Activated T-helper 1 cell treated with anti-CD3 and anti-CD28 coated beads, Interleukin-2, amount 50 U/mL, for 16 hours (primary cell): ENCODE measurements at places on chromosomes 7 and 10.

DNA sequence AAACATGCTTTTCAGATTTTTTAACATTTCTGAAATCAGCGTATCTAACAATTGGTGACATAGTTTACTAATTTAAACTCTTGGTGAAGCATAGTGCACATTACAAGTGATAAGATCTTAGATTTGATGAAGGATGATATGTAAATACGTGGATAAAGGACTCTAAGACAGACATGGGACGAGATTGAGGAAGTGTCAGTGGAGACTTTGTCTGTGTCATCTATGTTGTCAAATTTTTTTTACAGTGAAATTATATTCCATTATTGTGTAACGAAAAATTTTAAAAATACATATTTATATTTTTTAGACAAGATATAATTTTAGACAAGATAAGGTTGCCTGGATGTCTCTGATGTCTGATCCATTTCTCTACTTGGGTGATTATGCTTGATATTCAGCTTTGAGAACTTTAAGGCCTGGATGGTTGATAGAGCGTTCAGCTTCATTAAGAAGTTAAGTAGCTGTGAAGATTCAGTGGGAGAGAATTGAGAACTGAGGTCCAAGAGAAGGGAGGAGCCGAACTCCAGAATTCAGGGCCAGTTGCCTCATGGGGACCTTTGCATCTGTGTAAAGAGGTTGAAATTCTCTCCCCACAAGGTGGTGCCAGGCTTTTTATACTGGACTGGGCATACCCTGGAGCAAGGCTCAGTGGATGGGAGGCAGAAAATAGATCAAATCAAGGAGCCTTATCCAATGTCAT, 62.7 kb downstream of the KAT6B start:
- DNase-seq = no peak

DNA sequence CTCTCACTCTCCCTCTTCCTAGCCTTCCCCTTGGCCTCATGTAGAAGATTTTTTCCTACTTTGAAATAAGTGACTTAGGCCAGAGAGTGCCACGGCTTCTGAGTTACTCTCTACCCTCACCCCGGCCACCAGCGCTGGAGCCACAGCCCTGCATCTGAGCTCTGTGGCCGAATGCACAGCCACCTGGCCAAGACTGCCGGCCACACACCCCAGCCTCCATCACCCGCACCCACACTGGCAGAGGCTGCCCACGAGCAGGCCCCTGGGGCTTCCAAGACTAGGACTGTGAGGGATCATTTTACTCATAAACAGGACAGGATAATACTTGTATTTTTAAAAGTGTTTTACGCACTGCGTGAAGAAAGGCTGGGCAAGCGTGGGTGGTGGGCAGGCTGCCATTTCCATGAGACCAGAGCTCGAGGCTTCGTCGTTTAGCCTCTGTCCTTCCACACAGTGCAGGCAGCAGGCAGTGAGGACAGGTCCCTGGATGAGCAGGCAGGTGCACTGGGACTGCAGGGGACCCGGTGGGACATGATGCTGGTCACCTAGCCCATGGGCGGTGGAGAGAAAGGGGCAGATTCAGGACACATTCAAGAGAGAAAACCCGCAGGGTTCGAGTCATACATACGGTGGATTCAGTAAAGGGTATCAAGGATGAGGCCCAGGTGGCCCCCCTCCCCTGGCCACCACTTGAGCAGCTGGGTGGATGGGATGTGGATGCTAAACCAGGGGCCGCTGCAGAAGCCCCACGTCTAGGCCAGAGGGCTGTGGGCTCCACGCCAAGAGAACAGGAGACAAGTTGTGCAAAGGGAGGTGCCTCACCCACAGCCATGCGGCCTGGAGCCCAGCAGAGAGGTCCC, 35.5 kb upstream of the RNF32 start:
- no peak for DNase-seq

DNA sequence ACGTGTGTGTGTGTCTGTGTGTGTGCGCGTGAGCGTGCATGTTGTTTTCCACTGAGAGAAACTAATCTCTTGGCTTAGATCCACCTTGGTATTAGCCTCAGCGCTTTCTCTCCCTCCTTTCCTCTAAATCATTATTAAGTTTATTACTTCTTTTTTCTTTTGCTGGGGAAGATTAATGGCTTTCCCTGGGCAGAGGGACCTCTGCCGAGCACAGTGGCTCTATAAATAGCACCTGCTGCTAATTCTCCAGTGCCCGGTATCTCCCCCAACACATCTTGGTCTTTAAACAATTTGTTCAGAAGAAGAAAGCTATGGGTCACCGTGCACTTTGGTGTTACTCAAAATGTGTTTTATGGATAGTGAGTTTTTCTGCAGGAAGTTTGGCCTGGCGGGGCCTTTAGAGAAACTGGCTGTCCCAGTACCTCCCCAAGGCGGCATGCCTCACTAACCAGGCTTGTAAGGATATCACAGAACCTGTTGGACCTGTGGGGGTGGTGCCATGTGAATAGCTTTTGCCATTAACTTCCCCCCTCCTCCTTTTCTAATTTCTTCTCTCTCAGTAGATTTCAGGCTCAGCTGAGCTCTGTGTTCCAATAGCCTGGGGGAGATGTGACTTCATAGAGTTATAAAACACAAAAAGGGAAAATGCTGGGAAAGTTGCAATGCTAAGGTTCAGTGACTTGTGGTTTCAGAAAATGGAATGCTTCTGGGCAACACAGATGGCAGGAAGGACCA, 70.1 kb upstream of the RAB11FIP2 start:
- no peak for DNase-seq

DNA sequence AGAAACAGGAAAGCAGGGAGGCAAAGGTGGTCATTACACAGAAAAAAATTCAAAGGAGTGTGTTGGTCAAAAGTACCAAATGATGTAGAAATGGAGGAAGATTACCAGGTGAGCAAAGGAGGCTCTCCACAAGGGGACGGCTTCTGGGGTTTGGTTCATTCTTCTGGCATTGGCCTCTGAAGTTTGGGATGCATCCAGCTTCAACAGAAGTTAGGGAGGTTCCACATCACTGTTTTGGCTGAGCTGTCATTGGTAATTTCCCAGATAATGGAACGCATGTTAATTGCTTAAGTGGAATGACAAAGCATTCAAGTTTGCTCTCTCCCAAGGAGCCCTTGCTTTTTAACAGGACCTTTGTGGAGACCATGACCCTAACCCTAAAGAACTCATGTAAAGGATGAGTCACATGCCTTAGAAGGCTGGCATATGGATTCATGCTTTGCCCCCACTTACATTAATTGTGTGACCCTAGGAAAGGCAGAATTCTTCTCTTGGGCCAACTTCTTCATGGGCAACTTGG, 398.6 kb downstream of the GPAM start:
- DNase-seq = no peak

DNA sequence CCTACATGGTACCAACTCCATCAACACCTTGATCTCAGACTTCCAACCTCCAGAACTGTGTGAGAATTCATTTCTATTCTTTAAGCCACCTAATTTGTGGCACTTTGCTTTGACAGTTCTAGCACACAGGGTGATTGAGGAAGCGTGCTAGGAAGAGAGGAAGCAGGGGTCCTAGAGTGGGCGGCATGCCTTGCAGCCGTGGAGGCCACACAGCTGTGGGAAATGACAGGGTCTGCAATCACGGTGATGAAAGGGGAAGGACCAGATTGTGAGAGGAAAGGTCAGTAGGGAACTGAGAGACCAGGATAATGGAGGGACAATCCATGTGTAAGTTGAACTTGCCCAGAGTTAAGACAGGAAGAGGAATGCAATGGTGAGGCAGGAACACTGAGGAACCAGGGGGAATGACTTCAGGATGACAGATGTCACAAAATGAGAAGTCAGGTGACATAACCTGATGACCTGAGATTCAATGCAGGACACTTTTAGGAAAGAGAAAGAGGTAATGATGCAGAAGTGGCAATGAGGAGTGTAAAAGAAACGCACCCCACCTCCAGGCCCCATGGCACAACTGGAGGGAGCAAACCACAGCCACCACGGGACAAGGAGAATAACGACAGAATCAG, 87.3 kb upstream of the PIK3CG start:
- no peak for DNase-seq

DNA sequence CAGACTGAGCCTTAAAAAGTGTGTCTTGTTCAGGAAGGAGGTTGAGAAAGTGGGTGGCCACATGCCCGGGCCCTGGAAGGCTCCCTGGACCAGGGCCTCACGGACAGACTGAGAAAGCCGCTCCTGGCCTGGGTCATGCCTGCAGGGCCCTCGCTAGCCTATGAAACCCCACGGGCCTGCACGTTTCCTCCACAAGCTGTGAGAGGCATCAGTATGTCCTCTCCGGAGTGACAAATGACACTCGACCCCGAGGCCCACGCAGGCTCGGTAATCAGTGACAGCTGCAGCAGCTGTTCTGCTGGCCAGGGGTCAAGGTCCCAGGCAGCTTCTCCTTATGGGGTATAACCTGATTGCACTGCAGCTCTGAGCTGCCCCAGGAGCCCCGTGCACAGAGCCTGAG, 47.6 kb downstream of the ASB13 start:
- no peak for DNase-seq

GRCh38 chr7:48427671-48428070, 256.4 kb downstream of the ABCA13 start:
- no peak for DNase-seq

DNA sequence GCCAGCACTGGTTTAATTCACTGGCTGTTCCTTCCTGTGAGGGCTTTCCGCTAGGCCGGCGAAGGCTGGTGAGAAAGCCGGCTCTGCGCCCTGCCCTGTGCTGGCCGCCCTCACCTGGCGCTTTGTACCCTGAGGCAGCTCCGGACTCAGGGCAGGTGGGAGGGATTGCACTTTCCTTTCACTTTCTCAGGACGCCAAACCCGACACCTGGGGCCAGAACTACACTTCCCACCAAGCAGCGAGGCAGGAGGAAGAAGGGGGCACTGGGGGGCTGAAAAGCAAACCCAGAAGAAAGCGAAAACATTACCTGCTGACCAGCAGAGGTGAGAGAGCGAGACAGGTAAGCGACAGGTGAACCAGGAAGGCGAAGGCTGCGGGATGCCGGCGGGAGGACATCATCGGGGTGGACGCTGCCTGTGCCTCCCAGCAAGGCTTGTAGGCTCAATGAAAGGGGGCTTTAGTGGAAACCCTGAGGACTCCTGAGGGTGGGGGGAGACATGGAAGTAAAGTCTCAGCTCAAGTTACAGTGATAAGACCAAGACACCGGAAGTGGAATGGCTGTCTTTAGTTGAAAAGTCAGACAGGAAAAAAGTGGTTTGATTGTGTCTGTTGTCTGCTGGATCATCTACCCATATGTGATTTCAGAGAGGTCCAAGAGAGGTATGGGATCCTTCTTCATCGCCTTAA, at the start of gene RAB19:
RAB19 (plus strand) TSS at position 181 of the 687 bp plus-strand sequence. CDS start 3,589 bp downstream, outside the sequence.
- DNase-seq = peak; percentile 23

GRCh38 chr7:157368955-157369354, 32.2 kb downstream of the DNAJB6 start:
- no peak for DNase-seq

DNA sequence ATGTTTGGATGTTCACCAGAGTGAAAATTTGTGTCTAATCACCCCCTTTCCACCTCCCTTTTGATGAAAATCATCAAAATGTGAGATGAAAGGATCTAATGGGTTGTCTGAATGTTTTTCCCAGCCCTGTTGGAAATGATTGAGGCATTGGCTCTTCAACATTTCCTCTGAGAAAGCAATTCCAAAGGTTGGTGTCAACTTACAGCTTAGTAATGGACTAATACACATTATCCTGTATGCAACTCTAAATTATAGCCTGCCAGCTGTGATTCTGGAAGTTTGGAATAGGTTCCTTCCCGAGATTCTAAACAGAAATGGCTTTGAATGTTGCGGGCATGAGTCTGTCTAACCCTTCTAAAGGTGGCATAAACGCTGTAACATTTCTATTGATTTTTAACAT, 152.9 kb downstream of the DYNC1I1 start:
- no peak for DNase-seq

DNA sequence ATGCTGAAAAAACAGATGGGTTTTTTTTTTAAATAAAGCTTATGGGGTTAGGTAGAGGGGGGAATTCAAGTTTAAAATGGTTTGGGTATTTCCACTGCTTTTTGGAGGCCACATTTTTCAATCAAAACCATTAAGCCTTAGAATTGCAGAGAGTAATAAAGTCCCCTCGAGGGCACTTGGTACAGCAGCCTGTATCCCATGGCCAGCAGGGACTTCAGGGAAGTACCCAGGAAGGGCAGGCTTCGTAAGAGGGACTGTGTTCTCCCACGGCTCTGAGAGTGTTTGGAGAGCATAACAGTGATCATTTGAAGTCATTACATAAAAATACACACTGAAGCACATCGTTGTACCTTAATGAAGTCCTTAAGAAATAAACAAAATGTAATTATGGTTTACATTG, 432.7 kb downstream of the DPP6 start:
- no peak for DNase-seq

GRCh38 chr10:105112862-105113261, 471.8 kb downstream of the SORCS3 start:
- no peak for DNase-seq

DNA sequence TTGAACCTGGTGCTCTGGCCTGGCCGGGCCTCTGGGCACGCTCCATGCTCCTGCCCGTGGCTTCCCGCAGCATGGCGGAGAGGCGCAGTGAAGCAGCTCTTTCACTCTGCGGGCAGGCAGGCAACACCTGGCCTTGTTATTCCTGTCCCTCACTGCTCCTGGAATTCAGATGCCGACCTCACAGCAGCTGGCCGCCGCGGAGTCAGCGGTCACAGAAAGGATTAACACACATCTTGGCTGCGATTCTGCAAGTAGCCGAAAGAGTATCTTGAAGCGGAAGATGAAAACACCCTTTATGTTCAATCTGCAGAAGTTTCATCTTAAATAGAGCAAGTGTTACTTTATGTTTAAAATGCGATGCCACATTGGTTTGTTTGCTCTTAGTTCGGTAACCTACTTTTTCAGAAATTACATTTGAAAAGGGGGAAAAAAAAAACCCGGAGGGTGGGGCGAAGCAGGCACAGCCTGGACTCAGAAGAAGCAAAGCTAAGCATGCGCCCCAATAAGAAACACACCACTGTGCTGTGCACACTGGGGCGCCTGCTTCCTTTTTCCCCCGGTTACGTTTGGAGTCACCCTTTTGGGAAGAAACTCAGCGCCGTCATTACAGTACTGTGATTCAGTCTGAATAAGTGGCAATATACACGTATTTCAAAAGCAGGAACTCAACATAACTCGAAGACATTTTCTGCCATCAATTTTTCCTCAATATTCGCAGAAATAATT, 42.3 kb downstream of the BRI3 start:
- no peak for DNase-seq

GRCh38 chr10:3606309-3606708, 178.7 kb downstream of the KLF6 start:
- DNase-seq = no peak

DNA sequence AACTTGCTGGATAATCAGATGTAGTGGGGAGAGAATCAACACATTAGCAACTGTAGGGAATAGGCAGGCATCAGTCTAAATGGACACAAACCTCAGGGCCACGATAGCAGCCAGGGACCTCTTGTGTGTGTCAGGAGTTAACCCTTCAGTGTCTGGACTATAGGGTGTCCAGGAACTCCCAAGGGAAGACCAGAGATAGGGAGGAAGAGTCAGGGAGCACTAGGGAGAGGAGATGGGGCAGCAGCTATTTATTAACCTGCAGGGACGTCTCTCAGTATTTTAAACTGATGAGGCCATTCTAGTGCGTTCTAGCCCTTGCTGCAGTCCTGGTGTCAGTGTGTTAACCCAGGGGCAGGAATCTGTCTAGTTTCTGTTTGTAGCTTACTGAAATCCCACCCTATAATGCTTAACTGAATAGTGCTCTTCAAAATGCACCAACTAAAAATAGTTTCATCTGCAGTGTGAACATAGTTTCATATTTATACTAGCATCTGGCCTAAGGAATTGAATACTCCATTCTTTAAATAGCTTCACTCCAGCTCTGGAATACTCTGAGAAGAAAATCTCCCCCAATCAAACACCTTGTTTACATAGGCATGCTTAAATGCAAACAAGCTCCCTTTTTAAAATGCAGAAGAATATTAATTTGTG, 62.7 kb downstream of the ARID5B start:
- DNase-seq = no peak

- no peak for DNase-seq
Measured at GRCh38 chr10:780536-781524, 91.4 kb upstream of the DIP2C start.
